ENCODE measurements at places on chromosomes 5 and 9.

DNA sequence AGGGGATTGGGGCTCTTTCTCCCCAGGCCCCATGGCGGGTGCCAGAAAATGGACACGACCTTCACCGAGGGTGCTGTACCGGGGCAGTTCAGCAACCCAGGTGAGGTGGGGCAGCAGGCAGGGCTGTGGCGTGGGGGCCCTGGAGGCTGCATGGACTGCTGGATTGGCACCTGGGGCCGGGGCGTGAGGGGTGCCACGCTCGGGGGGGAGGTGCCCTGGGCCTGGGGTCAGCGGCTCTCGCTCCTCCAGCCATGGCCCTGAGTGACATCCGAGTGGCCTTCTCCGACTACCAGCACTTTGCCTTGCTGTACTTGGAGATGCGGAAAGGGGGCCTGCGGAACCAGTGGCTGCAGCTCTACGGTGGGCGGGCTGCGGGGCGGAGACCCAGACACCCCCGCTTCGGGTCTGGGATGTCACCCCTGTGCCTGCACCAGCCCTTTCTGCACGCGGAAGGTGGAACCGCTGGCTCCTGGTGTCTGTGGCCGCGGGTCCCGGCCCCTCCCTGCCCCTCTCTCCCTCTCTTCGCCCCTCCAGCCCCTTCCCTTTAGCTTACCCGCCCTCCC, 1.8 kb downstream of the LCNL1 start:
- DNase-seq: no peak

DNA sequence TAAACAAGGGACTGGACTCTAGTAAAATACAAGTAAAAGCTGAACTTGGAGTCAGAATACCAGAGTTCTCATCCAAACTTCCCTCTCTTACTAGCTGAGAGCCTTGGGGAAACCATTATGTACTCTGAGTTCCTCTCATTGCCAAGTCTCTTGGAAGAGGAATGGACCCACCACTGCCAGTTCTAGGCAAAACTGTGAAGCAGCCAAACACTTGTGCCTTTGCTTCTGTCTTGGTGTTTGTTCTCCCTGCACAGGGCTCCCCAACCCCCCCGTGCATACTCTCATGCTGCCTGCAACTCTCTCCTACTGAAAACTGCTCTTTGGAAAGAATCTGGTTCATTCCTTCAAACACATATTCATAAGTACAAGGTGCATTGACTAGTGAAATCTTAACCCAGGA, 102.6 kb downstream of the PDZD2 start:
- DNase-seq: no peak

- no peak for DNase-seq
Observed at GRCh38 chr5:37575541-37576489, 196.7 kb downstream of the WDR70 start.

- no peak for DNase-seq
Observed at GRCh38 chr5:67639976-67640375, 443.4 kb upstream of the CD180 start.

- no peak for DNase-seq
Observed at GRCh38 chr9:84819491-84819991, 150.0 kb downstream of the NTRK2 start.

GRCh38 chr5:179780362-179780761, 13.4 kb upstream of the LTC4S start:
- DNase-seq: no peak

- DNase-seq: no peak
Observed at GRCh38 chr5:116527582-116527981, 47.0 kb downstream of the SEMA6A start.

DNA sequence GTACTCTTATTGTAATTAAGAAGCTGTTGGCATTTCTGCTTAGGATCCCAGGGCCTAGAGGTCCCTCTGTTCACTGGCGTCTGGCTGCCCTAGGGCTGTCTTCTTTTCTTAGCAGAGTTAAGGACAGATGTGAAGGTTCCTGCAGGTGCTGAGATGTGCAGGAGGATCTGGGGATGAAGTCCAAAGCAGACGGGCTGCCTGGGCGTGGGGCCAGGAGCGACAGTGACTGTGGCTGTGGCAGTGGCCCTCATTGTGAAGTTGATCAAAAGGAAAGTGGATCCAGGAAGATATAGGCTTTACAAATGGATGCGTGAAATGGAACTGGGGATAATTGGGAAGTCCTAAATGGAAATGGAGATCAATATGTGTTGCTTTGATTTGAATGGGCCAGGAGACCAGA, 19.1 kb upstream of the SH3PXD2B start:
- no peak for DNase-seq

GRCh38 chr9:97980479-97980803, 2.7 kb upstream of the ANP32B start:
- DNase-seq: no peak

- DNase-seq: no peak
Observed at GRCh38 chr5:124844371-124844920, 98.0 kb upstream of the ZNF608 start.

- no peak for DNase-seq
Observed at GRCh38 chr9:127574072-127574993, 37.7 kb upstream of the STXBP1 start.

DNA sequence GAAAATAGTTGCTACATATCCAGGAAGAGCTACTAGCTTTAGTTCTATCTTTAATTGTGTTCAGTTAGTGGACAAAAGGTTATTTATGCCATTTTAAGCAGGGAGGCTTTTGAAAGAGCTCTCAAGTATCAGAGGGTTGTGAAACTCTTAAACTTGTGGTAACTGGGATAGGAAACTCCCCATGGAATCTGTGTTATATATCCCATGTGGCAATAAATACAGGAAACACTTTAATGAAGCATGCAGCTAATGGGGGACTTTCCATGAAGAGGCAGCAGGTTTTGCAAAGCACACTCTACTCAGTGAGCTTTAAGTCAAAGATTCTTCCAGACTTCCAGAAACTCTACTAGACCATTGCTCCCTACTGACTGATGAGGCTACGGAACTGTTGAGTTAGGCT, 805.0 kb upstream of the C9orf72 start:
- DNase-seq: no peak

DNA sequence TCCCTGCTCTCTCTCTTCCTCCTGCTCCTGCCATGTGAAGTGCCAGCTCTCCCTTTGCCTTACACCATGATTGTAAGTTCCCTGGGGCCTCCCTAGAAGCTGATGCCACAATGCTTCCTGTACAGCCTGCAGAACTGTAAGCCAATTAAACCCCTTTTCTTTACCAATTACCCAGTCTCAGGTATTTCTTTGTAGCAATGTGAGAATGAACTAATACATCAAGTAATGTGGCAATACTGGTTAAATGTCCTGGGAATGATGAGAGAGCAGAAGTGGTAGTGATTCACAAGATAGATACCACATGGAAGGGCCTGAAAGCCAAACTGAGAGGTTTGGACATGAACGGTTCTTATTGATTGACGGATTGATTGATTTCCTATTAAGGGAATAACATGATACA, 62.6 kb upstream of the IL12B start:
- no peak for DNase-seq

DNA sequence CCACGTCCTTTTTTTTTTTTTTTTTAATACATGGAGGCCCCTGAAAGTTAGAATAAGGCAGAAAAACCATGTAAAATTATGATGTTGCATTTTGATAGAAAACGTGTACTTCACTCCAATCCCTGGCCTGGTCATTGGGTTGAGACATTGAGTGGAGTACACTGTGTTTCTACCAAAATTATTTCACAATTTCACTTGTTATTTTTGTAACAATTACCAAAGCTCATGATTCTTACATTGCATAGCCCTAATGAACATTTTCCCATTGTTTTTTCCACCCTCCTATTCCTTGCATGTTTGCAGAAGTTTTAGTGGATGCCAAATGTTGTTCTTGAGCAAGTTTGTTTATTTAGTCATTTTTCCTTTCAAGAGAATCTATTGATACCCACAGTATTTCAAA, 21.9 kb downstream of the MAMDC2 start:
- no peak for DNase-seq

GRCh38 chr5:144983101-144983500, 812.4 kb downstream of the KCTD16 start:
- no peak for DNase-seq

- no peak for DNase-seq
Observed at GRCh38 chr9:12732971-12733370, 39.8 kb downstream of the TYRP1 start.

- no peak for DNase-seq
Observed at GRCh38 chr9:14780251-14780650, 57.7 kb upstream of the CER1 start.

- no peak for DNase-seq
Observed at GRCh38 chr5:80722916-80723315, 68.1 kb upstream of the DHFR start.

- no peak for DNase-seq
Observed at GRCh38 chr9:72581694-72582093, 60.3 kb downstream of the TMC1 start.

- no peak for DNase-seq
Observed at GRCh38 chr9:101711330-101711941, 27.0 kb downstream of the GRIN3A start.

- no peak for DNase-seq
Observed at GRCh38 chr5:112289465-112289864, 129.6 kb downstream of the EPB41L4A start.

DNA sequence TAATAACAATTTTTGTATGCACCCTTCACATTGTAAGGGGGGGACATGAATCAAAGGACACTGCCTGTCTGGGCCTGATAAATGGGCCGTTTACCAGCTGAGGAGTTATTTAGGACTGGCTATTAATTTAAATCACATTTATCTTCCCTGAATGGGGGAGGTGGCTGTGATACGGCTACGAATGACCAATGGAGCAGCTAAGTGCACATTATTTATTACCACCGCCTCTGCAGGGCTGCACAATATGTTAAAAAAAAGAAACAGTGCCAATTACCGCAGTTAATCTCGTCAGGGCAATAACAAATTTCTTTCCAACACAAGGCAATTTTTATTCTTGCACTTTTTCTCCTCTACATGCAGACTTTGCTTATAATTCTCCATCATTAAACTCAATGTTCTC, 318.4 kb downstream of the IRX2 start:
- no peak for DNase-seq

- DNase-seq: no peak
Observed at GRCh38 chr9:93698140-93698908, 121.9 kb downstream of the PHF2 start.

- DNase-seq: no peak
Observed at GRCh38 chr9:34513567-34514214, 9.1 kb downstream of the ENHO start.

DNA sequence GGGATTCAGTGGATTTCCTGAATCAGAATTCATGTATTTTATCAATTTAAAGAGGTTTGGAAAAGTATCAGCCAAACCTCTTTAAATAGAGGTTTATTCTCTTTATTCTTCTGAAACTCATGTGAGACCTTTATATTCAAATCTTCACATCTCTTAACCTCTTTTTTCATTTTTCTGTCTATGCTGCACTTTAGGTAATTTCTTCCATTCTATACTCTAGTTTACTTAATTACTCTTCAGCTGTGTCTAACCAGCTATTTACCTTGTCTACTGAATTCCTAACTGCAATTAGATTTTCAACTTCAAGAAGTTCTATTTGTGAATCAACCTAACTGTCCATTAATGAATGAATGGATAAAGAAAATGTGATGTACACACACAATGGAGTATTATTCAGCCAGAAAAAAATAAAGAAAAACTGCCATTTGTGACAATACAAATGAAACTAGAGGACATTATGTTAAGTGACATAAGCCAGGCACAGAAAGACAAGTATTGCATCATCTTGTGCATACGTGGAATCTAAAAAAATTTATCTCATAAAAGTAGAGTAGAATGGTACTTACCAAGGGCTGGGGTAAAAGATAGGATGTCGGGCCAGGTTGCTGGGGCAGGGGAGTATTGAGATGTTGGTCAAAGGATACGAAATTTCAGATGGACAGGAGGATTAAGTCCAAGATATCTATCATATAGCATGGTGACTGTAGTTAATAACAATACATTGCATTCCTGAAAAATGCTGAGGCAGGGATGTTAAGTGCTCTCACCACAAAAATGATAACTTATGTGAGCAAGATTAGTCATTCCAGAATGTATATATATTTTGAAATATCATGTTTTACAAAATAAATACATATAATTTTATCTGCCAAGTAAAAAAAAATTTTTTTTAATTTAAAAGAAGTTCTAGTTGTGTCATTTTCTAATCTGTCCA, 129.5 kb upstream of the LRRTM2 start:
- no peak for DNase-seq

- DNase-seq: no peak
Observed at GRCh38 chr5:131212471-131213021, 41.8 kb downstream of the LYRM7 start.

DNA sequence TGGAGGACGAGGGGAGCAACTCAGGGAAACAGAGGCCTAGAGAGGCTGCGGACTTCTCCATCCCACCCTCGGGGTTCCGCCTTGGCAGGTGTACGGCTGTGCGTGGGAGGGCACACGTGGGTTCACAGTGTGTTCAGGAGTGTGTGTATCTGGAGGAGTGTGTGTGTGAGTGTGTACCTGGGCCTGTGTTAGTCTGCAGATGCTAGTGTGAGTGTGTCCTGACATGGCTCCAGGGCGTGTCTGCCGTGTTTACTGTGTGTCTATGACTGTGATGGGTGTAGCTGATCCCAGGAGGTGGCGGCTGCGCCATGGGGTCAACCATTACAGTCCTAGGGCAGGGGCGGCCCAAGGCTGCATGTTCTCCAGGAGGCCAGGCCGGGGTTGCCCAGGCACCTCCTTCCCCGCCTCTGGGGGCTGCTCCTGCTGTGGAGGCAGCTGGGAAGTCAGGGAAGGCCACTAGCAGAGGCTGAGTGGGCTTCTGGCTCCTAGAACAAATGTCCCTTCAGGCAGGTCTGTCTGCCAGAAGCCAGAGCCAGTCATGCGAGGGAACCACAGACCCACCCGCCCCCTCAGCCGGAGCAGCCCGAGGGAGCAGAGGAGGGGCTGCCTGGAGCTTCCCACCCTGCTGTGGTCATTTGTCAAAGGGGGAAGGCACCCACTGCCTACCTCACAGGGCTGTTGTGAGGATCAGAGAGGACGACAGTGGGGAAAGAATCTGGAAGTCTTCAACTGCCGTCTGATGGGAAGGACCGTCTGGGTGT, 21.4 kb downstream of the CRB2 start:
- no peak for DNase-seq

GRCh38 chr5:179115307-179115706, 55.1 kb downstream of the ZNF354C start:
- DNase-seq: no peak

DNA sequence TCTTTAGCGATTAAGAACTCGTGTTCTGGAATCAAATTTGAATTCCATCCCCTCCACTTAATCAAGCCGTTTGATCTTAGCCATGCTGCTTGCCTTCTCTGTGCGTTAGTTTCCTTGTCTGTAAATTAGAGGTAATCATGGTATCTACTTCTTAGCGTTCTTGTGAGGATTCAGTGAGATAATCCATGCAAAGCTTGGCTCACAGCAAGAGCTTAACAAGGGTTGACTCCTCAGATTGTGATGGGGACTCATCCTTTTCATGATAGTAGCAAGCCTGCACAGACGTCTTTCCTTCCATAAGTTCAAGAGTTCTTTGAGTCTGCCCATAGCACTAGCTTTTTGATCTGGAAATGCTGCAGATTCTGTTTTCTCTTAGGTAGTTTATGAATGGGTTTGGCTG, 72.8 kb downstream of the TRIO start:
- no peak for DNase-seq

All from T-helper 17 cell (primary cell).